ENCODE measurements at places on chromosomes 4 and X.

- no peak for DNase-seq
Observed at GRCh38 chrX:2262668-2263055, 238.1 kb downstream of the DHRSX start.

- DNase-seq = no peak
Observed at GRCh38 chrX:45198301-45198700, 2.4 kb downstream of the DIPK2B start.

- peak; percentile 72 for DNase-seq
Observed at GRCh38 chrX:1466971-1467561, 14.4 kb upstream of the ASMTL start.

DNA sequence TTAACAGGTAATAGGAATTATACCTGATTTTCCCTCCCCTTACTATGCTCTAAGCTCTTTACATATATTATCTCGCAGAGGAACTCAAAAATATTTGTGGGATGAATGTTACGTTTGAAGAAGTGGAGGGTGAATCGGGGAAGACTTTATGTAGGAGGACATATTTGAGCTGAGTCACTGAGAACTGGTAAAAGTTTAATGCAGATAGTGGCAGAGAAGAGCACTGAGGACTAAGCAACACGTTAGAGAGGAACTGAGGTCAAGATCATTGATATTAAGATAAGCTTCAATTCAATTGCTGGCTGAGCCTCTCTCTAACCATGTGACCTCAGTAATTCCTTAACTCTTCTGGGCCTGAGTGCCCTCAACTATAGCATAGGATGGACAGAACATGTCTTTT is 26.4 kb upstream of the ELOVL6 start:
- DNase-seq = no peak

- DNase-seq = no peak
Observed at GRCh38 chr4:93182722-93183121, 645.8 kb upstream of the ATOH1 start.

- DNase-seq = no peak
Observed at GRCh38 chr4:155954939-155955338, 1.3 kb upstream of the CTSO start.
